ENCODE measurements at places on chromosomes 3 and 15. TPM values are rescaled to one million over a fixed set of nuclear protein-coding genes. Genes with fewer than 3 reads are reported as not detected.

The SPESP1 gene
- total RNA-seq: 0.25 TPM

The ANKRD34C gene
- under 0.01 TPM for total RNA-seq

The EOMES gene
- total RNA-seq: 7.1 TPM

The IQCF5 gene
- not detected for total RNA-seq

The PXYLP1 gene
- total RNA-seq: 33.7 TPM

The YEATS2 gene
- 49.9 TPM for total RNA-seq

The CACNA1D gene
- 20.9 TPM for total RNA-seq

The GRIP2 gene
- total RNA-seq: 7.4 TPM

The POLG gene
- 27.5 TPM for total RNA-seq

The CTXND1 gene
- total RNA-seq: 0.74 TPM

The SOX14 gene
- total RNA-seq: not detected

The LRRIQ4 gene
- total RNA-seq: 0.49 TPM

The COLQ gene
- total RNA-seq: 1.7 TPM

The ATP10A gene
- 0.74 TPM for total RNA-seq

The XYLB gene
- total RNA-seq: 2.7 TPM

The NAA50 gene
- 47.7 TPM for total RNA-seq

The IL20RB gene
- 0.25 TPM for total RNA-seq

The TP63 gene
- total RNA-seq: 0.25 TPM

The NMNAT3 gene
- total RNA-seq: 7.4 TPM

The ZKSCAN7 gene
- 21.9 TPM for total RNA-seq

The RLBP1 gene
- 0.98 TPM for total RNA-seq

The C3orf20 gene
- total RNA-seq: not detected

The TFRC gene
- 77.9 TPM for total RNA-seq

The RETNLB gene
- not detected for total RNA-seq

The RPL14 gene
- 145 TPM for total RNA-seq

The PPARG gene
- 1.7 TPM for total RNA-seq

Measured in temporal lobe (tissue), 4 donors.